ENCODE measurements at places on chromosomes 7 and 10.

DNA sequence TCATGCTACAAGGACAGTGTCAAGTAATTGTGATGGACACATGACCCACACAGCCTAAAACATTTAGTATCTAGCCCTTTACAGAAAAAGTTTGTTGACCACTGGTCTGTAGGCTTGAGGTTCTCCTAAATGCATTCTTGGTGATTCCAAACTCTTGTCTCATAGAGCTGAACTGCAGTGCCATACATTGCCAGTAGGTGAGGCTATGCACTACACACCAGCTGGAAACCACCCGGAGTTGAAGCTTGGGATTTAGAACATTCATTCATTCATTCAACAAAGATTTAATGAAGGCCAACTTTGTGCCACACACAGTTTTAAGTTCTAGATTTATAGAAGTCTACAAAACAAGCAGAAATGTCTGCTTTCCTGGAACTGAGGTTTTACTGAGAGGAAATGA is 77.3 kb upstream of the TCF7L2 start:
- DNase-seq = no peak

DNA sequence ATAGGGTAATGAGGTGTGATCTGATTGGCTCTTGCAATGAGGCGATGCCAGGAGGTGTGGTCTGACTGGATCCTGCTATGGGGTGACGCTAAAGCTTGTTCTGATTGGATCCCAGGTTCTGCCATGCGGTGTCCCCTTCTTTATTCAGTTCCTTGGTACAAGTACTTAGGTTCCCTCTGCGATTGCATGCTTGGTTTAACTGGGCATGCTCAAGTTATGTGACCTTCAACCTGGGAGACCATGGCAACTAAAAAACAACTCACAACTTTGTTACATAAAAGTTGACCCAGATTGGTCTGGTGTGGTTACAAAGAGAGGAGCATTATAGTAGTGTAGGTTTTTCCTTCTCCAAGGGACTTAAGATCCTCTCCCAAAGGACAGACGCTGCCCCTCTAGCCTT is 49.5 kb upstream of the DNAJC1 start:
- no peak for DNase-seq

DNA sequence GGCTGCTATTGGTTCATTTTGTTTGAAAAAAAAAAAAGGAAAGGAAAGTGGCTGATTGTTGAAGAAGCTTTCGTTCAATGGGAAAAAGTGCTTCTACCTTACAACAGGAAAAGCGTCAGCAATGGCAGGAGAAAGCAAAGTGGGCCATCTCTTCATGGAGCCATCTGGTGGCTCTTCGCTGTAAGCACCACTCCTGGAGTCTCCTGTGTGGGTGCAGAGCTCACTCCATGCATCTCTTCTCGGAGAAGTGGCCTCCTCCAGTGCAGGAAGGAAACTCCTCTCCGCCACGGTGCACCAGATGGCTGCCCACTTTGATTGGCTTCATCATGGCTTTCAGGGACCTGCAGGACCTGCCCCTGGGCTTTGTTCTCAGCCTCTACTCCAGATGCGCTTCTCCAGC is 250.9 kb downstream of the PTEN start:
- DNase-seq = peak; percentile 13

DNA sequence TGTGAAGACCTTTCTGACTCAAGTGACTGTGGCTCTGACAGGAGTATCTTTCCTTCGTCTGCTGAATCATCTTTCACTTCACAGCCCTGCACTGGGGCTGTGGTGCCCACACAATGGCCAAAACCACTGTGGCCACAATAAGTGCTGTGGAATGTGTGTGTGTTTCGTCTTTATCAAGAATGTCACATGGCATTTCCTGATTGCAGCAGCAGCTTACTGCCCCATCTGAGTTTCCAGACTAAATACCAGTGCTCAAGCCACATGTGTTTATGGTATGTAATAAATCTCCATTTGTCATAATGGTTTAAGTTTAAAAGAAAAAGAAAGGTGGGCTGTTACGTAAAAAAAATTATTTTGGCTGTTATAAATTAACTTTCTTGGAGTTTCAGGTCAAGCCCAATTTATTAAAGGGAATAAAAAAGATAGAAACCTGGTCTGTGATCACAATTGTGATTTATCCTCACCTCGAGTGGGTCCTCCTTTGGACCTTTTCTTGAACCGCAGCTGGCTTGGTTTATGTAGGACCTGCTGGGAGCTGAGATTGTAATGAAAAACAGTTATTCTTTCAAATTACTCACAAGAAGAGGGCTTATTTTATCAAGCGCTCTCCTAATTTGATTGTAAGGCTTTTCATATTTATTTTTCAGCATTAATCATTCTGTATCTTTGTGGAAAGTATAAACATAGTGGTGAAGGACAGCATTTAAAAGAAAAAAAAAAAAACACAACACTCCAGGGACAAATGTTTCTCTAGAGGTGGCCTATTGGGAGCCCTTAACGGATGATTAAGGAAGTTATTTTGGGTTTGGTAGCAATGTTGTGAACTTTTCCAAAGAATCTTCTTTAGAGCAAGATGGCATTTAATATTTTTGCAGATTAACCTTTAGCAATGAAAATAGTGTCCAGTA is 116.2 kb downstream of the LRMDA start:
- DNase-seq = no peak

Data from brain (organoid and tissue), 16 donors.